ENCODE measurements at places on chromosomes 4 and X.

DNA sequence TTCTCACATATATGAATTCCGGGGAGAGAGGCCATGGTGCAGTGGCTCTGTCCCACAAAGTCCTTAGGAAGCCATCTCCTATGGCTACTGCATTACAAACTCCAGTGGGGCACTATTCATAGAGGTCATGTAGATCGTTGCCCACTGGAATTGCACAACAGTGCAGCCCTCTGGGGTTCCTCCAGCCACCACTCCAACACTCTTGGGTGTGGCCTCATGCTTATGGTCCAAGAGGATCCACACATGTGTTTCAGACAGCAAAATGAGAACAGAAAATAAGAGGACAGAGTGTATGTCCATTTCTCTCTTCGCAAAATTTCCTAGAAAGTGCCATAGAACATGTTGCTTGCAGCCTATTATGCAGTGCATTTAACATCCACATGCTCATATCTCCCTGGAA is 444.2 kb upstream of the FAM241A start:
- no peak for DNase-seq

- no peak for DNase-seq
Observed at GRCh38 chrX:84259868-84260267, 71.9 kb upstream of the RPS6KA6 start.

DNA sequence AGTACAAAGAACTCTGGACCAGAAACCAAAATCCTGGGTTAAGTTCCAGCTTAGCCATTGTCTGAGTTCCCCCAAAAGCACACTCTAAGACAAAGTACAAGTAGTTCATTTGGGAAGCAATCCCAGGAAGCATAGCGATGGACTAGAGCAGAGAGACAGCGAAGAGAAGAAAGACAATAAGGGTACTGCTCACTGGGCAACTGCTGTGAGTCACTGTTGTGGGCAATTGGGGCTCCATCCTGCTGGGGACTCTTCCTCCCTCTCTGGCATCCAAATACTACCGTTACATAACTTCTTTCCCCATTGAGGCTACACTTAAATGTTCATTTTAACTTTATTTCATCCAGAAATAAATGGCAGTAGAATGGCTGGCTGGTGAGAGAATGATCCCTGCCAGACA is 14.1 kb downstream of the SRPX start:
- DNase-seq, result no peak

- no peak for DNase-seq
Observed at GRCh38 chrX:72713130-72713529, 976 bp downstream of the PHKA1 start.

DNA sequence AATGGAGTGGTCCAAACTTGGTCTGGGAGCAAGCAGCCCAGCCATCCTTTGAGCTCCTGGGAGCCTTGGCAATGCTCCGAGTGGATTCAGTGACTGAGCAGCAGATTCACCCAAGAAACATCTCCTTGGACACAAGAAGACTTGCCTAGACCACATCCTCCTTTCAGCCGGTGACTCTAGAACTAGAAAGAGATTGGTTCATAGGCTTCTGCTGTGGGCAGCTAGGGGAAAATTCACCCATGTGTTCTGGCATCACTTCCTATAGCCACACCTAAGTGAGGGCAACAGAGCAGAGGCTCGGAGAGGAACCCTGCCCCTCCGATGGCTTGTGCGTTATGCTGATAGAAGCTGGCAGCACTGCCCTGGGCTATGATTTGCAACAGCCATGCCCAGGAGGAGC is 16.0 kb downstream of the ZNF275 start:
- no peak for DNase-seq

GRCh38 chrX:46865281-46865680 is 28.4 kb downstream of the RP2 start:
- peak; percentile 75 for DNase-seq

DNA sequence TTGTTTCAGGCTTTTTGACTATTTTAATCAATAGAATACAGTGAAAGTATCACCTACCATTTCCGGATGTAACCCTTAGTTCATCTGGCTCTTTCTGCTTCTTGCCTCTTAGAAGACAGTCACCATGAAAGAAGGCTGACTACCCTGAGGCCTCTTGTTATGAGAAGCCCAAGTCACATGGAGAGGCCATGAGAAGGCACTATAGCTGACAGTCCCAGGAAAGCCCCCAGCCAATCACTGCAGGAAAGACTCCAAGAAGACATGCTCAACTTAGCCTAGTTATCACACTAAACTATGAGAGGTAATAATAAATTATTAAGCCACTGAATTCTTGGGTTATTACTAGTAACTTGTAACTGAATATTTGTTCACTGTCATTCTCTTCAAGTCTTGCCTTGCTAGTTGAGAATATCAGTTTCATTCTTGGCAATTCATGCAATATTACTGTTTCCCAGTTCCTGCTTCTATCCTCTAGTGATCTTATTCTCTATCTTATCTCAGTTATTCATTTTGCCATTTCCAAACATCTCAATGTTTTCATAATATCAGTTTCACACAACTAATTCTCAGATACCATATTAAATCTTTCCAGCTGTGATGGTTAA is 57.1 kb upstream of the GUCY1A1 start:
- no peak for DNase-seq

- DNase-seq, result no peak
Observed at GRCh38 chr4:1399508-1400190, 6.6 kb downstream of the NKX1-1 start.

- DNase-seq, result no peak
Observed at GRCh38 chr4:171334549-171334948, 478.7 kb upstream of the GALNTL6 start.

GRCh38 chr4:60743654-60744053 is 456.5 kb upstream of the ADGRL3 start:
- no peak for DNase-seq

DNA sequence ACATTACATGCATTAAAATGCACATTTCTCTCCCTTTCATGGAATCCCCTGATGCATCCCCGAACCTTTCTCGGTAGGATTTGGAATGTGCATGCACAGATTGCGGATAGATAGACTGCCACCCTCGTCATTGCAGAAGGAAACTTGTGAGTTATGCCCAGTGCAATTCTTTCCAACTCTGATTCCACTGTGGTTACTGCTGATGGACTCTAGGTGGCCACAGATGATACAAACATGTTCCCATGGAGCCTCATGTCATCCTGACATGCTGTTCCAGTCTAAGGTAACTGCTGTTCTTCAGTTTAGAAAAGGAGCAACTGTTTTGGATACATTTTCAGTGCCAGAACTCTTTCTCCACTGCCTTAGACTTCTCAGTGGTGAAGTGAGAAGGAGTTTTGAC is 9.1 kb upstream of the VCX3B start:
- DNase-seq, result no peak

GRCh38 chr4:5137226-5137625 is 85.9 kb downstream of the STK32B start:
- DNase-seq, result no peak

GRCh38 chr4:124943938-124944337 is 231.4 kb upstream of the ANKRD50 start:
- no peak for DNase-seq

Data from suppressor macrophage treated with lipopolysaccharide for 4 hours (primary cell).